NCI-H1105 (cell line): ENCODE measurements at places on chromosomes 16 and 17.

DNA sequence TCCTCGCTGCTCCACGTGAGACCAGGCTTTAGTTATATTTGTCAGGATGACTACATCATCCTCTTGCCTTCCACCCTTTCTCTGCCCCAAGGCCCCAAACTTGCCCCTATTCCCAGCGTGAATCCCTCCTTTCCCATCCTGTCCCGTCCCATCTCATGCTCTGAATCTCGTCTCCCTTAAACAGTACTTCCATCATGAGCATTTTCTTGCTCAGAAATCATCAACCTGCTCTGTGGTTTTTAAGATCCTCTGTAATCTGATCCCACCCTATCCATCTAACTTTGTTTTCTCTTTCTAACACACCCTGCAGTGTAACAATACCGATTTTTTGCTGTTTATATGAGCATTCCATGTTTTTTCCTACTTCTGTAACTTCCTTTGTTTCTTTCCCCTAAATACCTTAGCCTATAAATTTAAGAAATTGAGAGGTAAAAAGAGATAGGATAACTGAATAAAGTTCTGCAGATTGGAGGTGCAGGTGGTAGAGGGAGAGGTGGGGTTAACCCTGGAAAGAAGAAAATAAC, 39.7 kb downstream of the MRTFB start:
- DNase-seq, result no peak

DNA sequence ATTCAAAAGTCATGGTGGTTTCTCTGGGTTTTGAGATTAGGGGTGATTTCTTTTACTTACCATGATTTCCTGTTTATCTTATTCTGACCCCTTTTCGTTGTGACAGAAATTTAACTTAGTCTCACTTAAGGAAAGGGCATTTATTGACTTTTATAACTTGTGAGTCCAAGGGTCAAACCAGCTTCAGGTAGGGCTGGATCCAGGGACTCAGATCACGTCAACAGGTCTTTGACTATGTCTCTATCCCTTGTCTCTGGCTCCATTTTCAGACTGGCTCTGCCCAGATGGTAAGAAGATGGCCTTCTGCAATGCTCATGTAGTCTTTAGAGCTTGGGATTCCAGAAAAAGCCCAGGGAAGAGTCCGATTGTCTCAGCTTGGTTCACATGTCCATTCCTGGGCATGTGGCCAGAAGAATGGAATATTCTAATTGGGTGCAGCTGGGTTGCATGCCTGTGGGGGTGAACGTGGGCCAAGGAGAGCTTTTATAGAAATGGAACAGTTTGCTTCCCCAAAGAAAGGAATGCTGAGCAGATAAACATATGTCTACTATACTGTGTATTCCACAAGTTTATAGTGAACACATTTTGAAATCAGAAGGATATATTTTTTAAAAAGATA, 13.4 kb downstream of the USP43 start:
- no peak for DNase-seq

GRCh38 chr16:65429504-65430181, 307.8 kb upstream of the CDH11 start:
- no peak for DNase-seq

- no peak for DNase-seq
These were observed 75.8 kb upstream of the ZNF469 start for GRCh38 chr16:88306860-88307545.

DNA sequence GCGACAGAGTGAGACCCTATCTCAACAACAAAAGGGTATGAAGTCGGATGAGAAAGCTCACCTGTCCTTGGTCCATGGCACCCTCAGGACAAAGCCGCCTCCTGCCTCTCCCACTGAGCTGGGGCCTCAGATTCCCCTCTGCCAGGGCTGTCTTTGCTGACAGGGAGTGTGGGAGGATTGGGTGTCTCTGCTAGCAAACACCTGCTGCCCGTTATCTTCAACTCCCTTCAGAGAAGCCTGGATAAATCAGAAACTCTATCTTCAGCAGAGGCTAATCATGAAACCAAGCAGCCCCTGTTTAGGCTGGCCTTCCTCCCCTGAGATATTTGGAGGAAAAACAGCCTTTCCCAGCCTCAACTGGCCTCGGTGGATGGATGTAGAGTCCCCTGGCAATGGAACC, 36.3 kb upstream of the CDH1 start:
- no peak for DNase-seq

DNA sequence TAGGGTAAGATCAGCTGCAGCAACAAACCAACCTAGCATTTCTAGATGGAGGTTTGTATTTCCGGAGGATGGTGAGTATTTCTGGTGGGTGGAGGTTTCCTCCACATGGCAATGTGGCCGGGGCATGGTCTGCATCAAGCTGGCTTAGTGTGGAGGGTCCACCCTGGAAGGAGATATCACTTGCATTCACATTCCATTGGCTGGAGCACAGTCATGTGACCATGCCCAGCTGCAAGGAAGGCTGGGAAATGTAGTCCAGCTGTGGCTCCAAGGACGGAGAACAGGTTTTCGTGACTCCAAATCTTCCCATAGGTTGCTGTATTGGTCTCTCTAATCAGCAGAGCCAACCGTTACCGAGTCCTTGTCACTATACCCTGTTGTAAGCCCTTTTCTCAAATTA, 68.7 kb downstream of the RAI1 start:
- no peak for DNase-seq

DNA sequence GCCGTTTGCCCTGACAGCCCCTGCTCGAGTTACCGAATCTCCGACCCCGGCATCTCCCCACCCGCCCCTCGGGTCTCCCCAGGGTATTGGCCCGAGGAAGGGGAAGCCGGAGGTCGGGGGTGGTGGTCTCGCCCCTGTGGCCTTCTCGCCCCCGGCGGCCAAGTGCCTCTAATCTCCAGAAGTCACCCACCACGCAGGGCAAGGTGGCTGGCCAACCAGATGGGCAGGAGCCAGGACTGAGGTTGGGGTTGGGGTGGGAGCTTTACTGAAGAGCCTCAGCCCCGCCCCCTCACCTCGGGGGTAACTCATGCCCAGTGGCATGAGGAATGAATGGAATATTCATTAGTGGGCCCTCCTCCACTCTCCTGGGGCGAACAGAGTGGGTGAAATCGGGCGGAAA, 637 bp downstream of the DHRS11 start:
- peak; percentile 10 for DNase-seq

DNA sequence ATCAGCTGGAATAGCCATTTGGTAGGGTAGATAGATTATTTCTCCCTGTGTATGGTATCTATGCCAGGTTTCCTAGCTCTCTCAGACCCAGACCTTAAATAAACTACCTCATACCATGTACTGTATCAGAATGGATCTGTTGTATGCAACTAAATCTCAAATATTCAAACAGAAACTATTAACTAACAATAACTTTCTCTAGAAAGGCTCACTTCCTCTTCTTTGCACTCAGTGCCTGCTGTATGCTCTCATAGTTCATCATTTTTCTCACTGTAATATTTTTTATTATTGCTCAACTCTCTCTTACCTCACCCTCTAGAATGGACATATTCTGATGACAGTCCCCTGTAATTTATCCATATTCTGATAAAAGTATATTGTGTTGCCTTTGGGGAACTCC, 182.4 kb downstream of the TOX3 start:
- no peak for DNase-seq

DNA sequence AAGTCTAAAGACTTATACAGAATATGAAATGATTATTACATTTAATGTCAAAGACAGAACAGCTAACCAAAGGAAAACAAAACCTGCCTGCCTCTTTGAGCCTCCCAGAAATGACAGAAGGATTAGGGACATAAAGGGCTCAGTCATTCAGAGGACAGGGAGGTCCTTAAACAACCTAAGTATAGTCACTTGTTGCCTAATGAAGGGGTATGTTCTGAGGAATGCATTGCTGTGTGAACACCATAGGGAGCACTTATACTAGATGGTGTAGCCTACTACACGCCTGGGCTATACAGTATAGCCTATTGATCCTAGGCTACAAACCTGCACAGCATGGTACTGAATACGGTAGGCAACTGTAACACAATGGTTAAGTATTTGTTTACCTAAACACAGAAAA, 106.4 kb downstream of the PARN start:
- DNase-seq, result no peak

DNA sequence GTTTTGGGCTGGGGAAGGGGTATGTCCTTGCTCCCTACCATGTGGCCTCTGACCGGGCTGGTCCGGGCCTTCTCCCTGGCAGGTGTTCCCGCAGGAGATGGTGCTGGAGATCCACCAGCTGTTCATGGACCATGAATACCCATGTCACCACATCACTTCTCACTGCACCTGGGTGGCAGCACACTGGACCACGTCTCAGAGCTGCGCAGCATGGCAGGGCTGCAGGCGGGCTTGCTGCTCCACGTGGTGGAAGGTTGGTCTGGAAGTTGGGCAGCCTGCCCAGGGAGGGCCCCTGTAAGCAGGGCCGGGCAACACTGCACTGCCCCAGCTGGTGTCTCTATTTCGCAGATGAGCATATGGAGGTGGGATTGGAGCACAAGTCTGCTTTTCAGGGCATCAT, 169.5 kb upstream of the ZNF267 start:
- DNase-seq, result no peak
